ENCODE measurements at places on chromosomes 7 and 10.

DNA sequence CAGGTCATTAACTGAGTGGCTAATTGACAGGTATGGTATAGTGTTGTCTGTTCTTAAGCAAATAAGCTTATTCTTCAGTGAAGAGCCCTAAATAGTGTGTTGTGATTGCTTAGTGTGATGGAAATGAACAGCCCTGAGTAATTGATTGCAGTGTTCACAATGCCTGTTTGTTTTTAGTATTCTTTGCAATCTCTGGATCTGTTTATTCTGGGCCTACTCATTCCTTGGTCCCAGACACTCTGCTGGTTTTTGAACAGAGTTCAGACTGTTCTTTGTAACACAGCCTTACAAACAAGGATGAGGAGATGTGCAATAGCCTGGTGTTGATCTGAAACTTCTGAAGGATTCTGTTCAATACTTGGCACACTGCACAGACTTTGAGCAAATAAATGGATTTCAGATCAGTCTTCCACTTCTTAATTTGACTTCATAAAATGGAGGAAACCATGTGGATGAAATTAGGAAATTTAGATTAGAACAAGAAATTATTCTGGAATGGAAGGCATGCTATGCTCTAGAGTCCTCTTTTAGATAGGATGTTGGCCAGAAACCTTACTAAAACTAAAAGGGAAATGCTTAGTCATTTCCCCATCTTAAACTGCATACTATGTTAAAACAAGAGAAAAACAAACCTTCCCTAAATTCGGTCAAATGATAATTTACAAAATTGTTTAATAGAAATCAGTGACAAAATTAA, 444.2 kb upstream of the SEMA3D start:
- no peak for DNase-seq

GRCh38 chr7:121547544-121548092, 151.5 kb upstream of the FAM3C start:
- DNase-seq = peak; percentile 61

- no peak for DNase-seq
Observed at GRCh38 chr7:68893411-68893810, 704.9 kb upstream of the AUTS2 start.

DNA sequence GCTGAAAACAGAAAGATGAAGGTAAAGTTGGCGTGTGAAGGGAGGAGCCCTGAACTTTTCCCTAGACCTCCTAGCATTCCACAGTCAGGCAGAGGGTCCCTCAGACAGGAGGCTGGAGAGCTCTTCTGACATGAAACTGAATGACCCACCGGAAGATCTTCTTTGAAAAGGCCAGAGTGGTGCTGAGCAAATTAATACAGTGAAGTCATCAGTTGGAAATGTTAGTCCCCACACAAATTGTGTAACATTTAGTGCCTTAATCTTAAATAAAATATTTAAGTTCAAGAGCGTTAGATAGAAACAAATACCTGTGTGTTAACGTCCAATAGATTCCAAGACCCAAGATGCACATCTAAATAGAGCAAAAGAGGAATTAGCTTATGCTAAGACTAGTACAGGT, 49.0 kb upstream of the WNT16 start:
- DNase-seq = no peak

DNA sequence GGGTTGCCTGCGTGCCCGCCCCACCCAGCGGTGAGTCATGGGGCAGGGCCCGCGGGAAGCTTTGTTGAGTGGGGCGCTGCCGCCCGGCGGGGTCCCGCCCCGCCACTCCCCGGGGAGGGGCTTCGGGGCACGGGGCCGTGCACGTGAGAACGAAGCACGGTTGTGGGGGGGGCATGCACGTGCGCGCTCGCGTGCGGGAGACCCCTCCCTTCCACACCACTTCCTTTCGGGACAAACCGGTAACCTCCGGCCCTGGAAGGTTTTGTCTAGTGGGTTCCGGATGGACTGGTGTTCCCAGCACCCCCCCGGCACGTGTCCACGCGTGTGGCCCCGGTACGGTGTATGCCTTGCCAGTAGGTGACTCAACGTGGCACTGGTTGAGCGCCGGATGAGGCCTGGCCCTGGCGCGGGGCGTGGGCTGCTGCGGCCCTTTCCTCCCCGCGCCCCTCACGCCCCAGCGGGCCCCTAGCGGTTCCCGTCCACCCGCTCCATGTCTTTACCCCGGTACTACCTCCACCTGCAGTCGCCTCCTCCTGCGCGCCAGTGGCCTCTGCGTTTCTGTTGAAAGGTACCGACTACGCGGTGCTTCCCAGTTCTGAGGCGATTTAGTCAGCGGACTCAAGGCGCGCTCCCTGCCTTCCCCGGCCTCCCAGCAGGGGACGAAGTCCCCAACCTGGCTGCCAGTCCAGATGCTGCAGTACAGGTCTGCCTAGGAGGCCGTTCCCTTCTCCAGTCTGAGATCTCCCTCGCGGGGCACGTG, 3.1 kb downstream of the ADIRF start:
- peak; percentile 60 for DNase-seq

DNA sequence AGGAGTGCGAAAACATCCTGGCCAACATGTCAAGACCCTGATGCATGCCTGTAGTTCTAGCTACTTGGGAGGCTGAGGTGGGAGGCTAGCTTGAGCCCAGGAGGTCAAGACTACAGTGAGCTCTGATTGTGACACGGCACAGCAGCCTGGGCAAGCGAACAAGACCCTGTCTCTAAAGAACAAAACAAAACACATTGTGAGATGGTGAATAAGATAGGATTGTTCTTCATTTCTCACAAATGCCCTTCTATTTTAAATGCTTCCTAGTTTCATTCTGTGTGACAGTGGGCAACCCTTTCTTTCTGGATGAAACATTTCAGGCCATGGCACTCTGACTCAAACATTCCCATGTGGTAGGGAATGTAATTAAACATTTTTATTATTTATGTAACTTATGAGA, 13.5 kb downstream of the EFCAB10 start:
- no peak for DNase-seq

- no peak for DNase-seq
Observed at GRCh38 chr10:29522061-29522855, 112.5 kb downstream of the SVIL start.

- no peak for DNase-seq
Observed at GRCh38 chr7:136717910-136718557, 150.4 kb upstream of the CHRM2 start.

DNA sequence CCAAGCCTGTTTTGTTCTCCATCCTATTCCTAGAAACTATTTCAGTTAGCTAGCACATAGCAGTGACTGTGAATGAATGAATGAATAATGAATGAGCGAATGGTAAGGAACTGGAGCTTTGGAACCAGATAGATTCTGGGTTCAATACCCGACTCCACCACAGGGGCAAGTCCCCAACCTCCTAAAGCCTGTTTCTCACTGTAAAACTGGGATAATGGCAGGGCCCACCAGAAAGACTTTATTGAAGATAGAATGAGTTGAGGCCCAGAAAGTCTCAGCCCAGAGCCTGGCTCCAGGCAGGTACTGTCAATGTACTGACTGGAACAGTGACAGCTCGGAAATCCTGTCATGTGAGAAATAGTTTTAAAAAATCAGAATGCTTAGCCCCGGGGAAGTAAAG, 1.1 kb upstream of the CDH23 start:
- DNase-seq = no peak

GRCh38 chr7:121101621-121102020, 113.1 kb downstream of the CPED1 start:
- DNase-seq = no peak

DNA sequence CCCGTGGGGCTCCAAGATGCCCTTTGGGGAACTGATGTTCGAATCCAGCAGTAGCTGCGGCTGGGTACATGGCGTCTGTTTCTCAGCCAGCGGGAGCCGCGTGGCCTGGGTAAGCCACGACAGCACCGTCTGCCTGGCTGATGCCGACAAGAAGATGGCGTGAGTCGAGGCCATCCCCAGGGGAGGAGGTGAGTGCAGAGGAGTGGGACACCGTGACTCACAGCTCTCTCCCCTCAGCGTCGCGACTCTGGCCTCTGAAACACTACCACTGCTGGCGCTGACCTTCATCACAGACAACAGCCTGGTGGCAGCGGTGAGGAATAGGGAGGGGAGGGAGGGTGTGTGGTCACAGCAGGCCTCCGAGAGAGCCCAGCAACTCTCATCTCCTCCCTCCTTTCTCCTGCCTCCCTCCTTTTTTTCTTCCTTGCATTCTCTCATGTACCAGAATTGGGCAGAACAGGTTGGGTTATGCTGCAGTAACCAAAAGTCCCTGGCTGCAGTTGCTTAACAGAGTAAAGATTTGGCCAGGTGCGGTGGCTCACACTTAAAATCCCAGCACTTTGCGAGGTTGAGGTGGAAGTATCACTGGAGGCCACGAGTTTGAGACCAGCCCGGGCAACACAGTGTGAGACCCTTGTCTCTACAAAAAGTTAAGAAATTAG, 16.5 kb downstream of the ARPC1B start:
- no peak for DNase-seq

DNA sequence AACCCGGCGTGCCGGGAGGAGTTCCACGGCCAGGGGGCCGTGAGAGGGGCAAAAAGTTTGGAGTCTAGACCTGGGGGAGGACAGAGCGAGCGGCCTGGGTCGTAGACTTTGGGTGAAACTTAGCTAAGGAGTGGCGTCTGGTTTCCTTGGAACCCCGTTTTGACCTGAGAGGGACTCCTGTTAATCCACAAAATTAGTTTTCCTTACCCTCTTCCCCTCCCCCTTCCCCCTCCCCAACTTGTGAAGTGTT, 574 bp downstream of the MARCHF5 start:
- no peak for DNase-seq

DNA sequence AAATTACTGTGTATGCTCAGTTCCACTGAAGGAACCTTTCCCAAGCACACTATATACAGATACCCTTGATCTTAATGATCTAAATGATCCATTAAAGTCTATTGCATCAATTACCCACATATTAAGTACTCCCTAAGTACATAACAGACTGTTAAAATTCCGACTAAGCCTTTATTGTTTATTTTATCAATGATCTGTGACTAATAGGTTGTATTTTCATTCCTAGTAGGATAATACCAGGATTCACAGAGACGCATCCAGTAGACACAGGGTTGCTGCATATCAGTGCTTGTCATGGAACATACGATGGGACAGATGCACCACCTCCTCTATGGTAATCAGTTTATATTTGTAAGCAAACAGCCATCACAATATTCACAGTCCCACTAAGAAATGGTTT, 159.6 kb upstream of the SLC26A5 start:
- DNase-seq = no peak

- DNase-seq = no peak
Observed at GRCh38 chr10:82692458-82692857, 817.5 kb downstream of the NRG3 start.

GRCh38 chr10:104734433-104734832, 93.3 kb downstream of the SORCS3 start:
- no peak for DNase-seq

GRCh38 chr7:128848289-128849155, 14.1 kb upstream of the ATP6V1F start:
- DNase-seq = no peak

- peak; percentile 72 for DNase-seq
Observed at GRCh38 chr7:151875942-151876898, 695 bp downstream of the PRKAG2 start.

GRCh38 chr10:96642973-96643372, 56.2 kb upstream of the TM9SF3 start:
- peak; percentile 0 for DNase-seq

- peak; percentile 60 for DNase-seq
Observed at GRCh38 chr10:92173996-92174395, 116.9 kb downstream of the CPEB3 start.

DNA sequence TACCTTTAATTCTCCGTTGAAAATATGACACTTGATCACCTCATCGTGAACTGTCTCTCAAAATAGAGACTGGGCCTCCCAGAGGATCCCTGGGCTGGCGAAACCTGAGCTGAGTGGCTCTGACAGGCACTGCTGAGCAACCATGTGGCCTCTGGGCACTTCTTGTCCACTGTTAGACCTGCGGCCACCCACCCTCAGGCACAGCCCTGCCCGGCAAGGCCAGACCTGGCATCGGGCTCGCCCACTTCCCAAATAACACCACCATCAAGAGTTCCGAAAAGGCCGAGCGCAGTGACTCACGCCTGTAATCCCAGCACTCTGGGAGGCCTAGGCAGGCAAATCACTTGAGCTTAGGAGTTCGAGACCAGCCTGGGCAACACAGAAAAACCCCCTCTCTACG, 82.5 kb downstream of the COBL start:
- peak; percentile 17 for DNase-seq

DNA sequence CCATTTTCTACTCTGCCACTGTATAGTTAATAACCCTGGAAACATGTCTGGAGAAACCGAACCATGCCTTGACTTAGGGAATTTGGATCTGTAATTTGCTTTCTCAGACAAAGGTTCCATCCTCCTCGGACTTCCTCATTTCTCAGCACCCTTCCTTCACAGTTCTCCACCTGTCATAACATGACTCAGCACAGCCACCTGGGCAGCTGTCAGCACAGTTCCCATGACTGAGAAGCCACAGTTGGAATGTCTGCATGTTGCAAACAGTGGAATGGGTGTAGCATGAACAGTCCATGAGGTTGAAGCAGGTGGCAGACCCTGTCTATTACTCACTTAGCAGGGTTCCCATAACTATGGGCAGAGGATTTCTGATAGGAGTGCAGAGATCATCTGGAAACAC, 634 bp upstream of the OR9A4 start:
- no peak for DNase-seq

DNA sequence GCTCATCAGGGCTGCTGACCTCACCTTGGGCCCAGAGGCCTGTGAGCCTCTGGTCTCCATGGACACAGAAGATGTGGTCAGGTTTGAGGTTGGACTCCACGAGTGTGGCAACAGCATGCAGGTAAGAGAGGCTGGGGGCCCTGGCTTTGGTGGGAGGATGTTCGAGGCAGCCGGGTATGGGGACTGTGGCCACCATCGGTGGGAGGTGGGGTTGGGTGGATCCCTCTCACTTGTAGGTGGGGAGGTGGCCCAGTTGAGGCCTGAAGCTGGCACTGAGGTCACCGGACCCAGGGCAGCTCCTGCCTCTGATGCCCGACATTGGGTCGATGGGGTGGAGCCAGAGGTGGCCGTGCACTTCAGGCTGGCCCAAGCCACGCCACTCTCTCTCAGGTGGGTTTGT, 406 bp downstream of the ZP3 start:
- DNase-seq = no peak

GRCh38 chr10:90751107-90751997, 106.5 kb downstream of the HTR7 start:
- DNase-seq = peak; percentile 15

- DNase-seq = no peak
Observed at GRCh38 chr10:67670401-67670800, 25.6 kb downstream of the CTNNA3 start.

DNA sequence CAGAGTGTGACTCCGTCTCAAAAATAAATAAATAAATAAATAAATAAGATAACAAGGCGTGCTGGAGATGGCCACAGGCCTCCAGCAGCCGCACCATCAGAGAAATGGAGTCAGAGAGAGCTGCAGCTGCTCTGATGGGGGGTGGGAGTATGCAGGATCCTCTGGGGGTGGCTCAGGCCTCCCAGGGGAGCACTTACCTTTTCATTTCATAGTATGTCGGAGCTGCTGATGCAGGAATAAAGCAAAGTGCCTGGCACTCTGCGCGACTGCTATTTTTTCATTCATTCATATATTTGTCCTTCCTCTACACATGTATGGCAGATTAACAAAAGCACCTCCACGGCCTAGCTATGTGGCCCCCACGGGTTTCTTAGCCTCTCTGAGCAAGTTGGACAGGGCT, 175.9 kb downstream of the CUX1 start:
- DNase-seq = no peak

GRCh38 chr10:79561257-79561656, 1.1 kb upstream of the SFTPA2 start:
- DNase-seq = no peak

- DNase-seq = no peak
Observed at GRCh38 chr10:5498791-5499492, 428 bp downstream of the CALML5 start.

All from NCI-H2171 treated with DMSO at 0.1 percent for 48 hours (cell line).